Activated CD4-positive, alpha-beta T cell treated with anti-CD3 and anti-CD28 coated beads for 48 hours (primary cell): ENCODE measurements at places on chromosomes 5 and 9.

GRCh38 chr9:137082222-137082924 is 4.4 kb upstream of the MAN1B1 start:
- DNase-seq: no peak

- DNase-seq: no peak
These were observed 33.5 kb upstream of the SLC28A3 start for GRCh38 chr9:84374013-84374412.

DNA sequence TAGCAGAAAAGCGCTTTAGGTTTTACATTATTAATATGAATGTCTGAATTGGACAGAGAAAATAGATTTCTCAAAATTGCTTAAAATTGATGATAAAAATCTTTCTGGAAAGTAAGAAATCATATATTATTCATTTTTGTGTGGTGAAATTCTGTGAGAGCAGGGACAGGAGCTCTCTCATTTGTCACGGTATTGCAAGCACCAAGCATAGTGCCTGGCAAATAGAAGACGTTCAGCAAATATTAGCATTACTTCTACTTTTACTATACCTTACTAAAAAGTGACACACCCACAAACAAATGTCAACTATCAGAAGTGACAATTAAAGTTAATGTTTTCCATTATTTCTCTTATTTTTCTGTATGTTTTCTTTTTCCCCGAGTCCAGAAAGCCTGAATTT is 69.1 kb downstream of the XRCC4 start:
- no peak for DNase-seq

GRCh38 chr5:178106556-178107239 is 6.6 kb upstream of the N4BP3 start:
- no peak for DNase-seq

DNA sequence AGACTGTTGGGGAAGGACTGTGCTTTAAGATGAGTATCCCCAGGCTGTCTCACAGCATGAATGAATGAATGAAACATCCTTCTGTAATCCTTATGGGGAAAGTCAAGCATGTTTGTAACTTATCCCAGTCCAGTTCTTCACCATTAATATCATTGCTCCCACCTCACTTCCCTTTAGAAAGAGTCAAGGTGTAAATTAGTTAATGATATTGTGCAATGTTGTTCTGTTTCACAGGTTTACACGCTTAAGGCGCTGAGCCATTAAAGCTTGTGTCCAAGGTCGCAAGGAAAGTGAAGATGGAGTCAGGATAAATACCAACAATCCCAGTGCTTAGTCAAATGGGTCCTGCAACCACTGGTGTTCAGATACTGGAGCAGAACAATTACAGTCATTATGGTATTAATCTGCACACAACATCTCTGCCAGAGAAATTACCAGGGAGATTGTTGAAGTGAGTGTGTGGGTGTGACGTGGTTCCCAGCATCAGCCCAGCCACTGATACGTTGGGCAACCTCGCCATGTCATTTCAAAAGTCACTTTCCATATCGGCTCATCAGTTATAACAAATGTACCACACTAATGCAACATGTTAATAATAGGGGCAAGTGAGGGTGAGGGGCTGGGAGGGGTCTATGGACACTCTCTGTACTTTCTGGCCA is 1.5 kb upstream of the MYO10 start:
- DNase-seq: peak; percentile 18
